HCT116 (cell line): ENCODE measurements at places on chromosomes 12 and 14. TPM values are rescaled to one million over a fixed set of nuclear protein-coding genes. Genes with fewer than 3 reads are reported as not detected.

DNA sequence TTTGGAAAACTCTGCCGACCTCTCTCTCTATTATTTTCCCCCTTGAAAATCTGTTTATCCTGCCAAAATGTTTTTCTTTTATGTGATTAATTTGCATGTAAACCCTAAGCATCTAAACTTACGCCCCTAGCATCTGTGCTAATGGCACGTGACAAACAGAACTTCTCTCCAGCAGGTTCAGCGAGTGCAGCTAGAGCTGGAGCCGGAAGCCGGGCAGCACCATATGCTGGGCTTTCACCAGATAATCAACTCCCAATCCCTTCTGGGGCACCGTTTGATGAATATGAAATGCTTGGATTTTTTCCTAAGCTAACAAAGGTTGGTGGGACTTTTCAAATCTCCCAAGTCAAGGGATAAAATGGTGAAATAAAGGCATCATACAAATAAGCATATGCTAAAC is 667.5 kb upstream of the TMEM132C start:
- DNase-seq, result no peak

DNA sequence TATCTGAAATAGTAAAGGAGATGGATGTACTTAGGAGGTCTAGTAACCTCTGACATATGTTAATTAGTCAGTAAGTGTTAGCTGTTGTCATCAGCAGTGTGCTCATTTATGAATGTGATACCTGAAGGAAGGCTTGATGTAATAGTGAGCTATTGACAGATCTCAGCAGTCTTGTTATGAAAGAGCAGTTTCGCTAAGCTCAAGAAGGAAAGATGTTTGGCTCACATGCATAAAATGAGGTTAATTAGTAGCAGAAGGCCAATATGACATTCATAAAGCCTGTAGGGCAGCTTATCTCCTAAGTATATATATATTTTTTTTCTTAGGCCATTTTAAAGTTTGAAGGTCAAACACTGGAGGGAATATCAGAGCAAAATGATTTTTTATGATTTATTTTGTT is 2.8 kb downstream of the FAM234B start:
- DNase-seq, result no peak

DNA sequence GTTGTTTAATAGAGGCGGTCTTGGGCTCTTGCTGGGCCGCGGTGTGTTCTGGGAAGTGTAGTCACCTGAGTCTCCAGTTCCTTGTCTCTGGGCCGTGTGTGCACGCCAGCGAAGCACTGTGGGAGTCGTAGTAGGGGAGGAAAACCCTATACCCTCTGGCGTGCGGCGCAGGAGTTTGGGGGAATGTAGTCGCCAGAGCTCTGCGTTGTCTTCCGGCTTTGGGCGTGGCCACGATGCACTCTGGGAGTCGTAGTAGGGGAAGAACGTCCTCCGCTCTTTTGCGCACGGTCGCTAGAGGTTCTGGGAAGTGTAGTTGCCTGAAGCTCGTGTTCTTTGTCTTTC is 726 bp upstream of the ZNF140 start:
- DNase-seq, result no peak

Gene SSTR1
- total RNA-seq, result not detected

Gene ASIC1
- total RNA-seq, result 28.9 TPM

- DNase-seq, result no peak
Observed at GRCh38 chr14:100826391-100827100, 628 bp downstream of the MEG3 start.

DNA sequence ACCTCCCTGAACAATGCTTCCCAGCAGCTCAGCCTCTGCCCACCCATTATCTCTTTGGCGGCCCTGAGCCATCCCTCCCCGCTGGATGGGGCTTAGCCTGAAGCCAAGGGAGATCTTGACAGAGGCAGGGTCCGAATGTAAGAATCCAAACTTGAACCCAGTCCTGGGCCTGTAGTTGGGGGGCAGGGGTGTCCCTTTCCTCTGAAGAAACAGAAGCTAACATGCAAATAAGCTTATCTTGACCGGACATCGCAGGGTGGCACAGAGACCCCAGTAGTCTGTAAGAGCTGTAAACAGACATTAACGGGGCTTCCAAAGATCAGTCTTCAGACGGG is 6.0 kb downstream of the DLK1 start:
- no peak for DNase-seq
